Testis (tissue), 5 donors: ENCODE measurements at places on chromosomes 11 and 22.

GRCh38 chr22:33756508-33756949, 163.7 kb downstream of the LARGE1 start:
- no peak for DNase-seq

- no peak for DNase-seq
These were observed 1217.9 kb downstream of the LRRC4C start for GRCh38 chr11:40241524-40242051.

DNA sequence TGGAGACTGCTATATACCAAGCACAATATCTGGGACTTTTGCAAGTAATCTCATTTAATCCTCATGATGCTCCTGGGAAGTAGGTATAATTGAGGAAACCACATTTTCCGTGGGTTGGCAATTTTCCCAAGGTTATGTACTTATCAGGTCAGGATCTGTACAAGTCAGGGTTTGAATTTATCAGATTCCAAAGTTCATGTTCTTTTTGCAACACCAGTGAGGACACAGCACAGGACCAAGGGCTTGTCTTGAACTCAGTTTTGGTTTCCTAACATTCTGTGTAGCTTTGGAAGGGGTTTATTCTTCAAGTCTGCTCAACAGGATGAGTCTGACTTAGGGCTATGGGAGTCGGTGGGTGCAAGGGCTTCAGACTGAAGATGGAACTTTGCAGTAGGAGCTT, 30.4 kb downstream of the INSC start:
- DNase-seq: no peak

DNA sequence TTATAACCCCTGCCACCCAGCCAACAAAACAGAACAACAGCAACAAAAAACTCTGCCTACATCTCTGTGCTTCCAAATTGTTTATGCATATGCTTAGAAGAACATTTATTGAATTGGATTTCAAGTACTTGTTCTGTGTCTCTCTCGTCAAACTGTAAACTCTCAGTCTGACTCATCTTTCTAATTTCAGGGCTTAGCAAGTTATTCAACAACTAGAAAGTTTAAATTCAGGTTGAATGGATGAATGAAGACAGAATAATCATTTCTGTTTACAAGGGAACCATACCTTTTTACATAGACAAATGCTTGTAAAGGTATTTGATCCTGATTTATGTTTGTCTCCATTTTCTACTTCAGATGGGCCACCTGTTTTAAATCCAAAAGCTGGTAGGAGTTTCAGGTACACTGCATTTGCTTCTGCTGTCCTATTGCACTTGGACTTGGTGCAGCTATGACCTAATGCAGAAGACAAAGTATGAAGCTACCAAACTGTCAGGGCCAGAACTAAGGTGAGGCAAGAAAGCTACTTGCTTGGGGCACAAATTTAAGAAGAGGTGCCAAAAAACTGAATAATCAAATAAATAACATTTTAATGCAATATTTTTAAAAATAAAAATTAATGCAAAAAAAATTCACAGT, 1.6 kb upstream of the FBXO3 start:
- DNase-seq: no peak

DNA sequence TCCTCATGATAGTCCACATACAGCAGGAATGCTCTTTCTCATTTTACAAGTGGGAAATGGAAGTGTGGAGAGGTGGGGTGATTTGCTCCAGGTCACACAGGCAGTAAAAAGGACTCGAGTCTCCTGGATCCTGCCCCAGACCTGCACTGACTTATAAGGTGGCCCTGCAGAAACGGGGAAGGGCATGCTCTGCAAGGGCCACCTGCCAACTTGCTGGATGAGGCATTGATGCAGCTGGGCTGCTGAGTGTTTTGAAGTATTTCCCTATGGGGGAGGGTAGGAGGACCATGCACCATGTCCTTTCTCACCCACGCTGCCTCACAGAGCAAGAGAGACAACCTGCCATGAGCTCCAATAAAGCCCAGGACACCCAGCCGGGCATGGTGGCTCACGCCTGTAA, 36.9 kb downstream of the OR6Q1 start:
- DNase-seq: no peak

DNA sequence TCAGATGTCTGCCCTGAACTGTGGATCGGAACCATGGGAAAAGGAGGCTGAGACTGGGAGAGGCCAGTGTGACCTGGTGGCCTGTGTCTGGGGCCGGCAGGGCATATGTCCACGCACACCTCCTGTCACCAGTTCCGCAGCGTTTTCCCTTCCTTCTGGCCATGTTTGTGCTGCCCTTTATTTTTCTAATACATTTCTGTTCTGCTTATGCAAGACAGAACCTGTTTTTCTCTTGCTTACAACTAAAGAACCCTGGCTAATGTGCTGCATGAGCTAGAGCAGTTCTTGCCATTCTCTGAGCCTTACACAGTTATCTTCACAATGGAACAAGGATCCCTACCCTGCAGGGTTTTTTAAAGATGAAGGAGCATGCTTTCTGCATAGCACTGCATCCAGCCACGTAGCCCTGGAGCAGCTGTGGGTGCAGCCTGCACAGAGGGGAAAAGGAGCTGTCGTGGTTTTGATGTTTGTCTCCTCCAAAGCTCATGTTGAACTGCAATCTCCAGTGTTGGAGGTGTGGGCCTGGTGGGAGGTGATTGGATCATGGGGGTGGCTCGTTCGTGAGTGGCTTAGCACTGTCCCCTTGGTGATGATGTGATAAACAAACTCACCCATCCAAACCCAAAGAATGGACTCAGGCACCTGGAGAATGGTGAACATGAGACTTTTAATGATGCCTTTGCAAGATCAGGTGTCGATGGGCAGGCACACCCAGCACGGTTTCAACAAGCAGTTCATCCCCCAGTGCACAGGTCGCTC, 84.8 kb upstream of the SHANK2 start:
- no peak for DNase-seq

DNA sequence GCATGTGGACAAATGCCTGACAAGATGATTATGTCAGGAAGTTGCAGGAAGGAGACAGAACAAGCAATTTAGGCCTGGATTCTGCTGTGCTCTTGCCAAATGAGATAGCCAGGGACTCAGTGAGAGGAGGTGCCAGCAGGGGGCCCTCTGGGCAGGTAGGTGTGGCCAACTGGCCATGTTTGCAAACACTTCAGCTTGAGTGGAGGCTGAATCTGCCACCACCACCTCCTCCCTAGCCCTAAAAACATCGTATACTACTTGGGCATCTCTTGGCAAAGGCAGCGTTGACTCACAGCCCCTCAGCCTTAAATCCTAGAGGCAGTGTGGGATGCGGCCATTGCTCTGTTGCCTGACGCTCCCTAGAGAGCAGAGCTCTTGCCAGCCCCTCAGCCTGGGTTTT, 95.1 kb upstream of the PLET1 start:
- peak; percentile 59 for DNase-seq

GRCh38 chr11:124656774-124657630, 16.5 kb downstream of the SIAE start:
- DNase-seq: no peak

GRCh38 chr11:87361891-87362290, 324.2 kb downstream of the TMEM135 start:
- DNase-seq: no peak

DNA sequence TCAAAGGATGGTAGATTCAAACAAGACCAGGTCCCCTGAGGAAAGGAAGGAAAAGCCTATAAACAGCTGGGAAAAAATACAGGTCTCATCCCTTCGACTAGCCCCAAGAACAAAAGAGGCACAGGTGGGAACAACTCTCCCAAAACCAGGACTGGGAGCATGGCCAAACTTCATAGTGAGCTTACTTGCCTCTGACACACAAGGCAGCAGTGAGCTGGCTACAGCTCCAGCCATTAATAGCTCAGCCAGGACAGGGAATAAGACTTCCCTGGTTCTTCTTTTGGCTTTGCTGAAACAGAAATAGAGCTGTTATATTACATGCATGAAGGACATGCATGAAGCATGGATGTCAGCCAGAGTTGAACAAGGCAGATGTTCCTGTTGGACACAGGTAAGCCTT, at the start of gene OR10A2:
OR10A2 (plus strand) TSS at position 97 of the 400 bp plus-strand sequence. CDS start 6,698 bp downstream, outside the sequence.
- DNase-seq: no peak

GRCh38 chr11:41872426-41872825, 413.0 kb upstream of the LRRC4C start:
- no peak for DNase-seq

- peak; percentile 48 for DNase-seq
These were observed at the start of gene ENTHD1 for GRCh38 chr22:39893526-39893925. Gene ENTHD1 (minus strand): TSS chr22:39893760. CDS start chr22:39887748, 6,012 bp downstream.

- DNase-seq: no peak
These were observed 18.1 kb downstream of the JHY start for GRCh38 chr11:122900587-122901202.

GRCh38 chr22:18035751-18036150, 11.4 kb upstream of the MICAL3 start:
- DNase-seq: no peak

DNA sequence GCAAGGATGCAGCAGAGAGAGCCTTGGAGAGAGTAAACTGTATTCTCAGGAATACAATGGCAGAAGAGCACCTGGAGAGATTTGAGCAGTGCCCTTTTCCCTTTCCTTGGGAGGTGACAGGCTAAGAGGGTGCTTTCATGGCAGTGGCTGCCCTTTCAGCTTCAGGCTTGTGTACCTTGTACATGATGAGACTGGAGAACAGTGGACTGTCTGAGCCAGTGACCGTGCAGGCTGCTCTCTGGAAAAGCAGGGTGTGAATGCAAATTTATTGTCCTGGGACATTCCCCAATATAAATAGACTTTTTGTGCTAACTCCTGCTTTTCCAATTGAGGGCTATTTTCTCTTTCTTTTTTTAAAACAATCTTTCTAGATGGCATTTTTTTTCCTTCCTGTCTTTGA, 99.3 kb downstream of the TRIM44 start:
- no peak for DNase-seq

DNA sequence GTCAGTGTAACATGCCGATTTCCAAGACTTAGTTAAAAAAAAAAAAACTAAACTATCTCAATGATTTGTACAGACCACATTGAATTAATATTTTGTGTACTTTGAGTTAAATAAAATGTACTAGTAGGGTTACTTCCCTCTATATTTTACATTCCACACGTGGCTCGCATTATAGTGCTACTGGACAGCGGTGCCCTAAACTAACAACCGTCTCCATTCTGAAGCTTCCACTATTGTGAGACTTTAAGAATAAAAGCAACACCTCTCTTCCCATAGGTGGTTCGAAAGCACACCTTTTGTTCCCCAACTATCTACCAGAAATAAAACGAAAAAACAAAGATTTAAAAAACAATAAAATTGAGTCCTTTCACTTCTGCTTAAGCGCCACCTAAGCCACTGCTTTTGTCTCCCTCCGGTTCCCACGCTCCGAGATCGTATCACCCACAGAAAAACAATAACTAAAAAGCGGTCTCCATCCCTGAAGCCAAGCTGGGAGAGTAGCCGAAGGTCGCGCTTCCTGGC, 380 bp upstream of the TTC17 start:
- DNase-seq: no peak

GRCh38 chr11:83374311-83374710, 88.1 kb upstream of the CCDC90B start:
- no peak for DNase-seq

- DNase-seq: peak; percentile 81
These were observed 26.6 kb downstream of the EMID1 start for GRCh38 chr22:29231971-29232959.

DNA sequence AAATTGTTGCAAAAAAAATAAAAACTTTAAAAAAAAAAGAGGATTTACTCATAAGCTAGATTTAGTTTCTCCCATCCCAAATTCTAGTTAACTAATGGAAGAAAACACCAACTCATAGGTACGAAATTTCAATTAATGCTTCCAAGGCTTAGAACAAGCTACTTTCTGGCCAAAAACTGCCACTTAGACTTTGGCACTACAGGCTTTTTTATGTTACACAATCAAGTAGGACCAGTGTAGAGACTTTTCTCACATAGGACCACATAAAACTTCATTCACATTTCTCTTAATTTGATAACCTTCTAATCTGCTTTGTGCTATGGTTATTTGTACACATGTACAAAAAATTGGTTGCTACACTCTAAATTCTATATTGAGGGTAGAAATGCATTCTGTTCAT, 3.1 kb downstream of the ST13 start:
- no peak for DNase-seq

GRCh38 chr11:95991101-95991500, 67.2 kb upstream of the MTMR2 start:
- DNase-seq: no peak

GRCh38 chr11:95674657-95675358, 114.8 kb downstream of the FAM76B start:
- no peak for DNase-seq

GRCh38 chr11:12801976-12802375, 127.8 kb downstream of the TEAD1 start:
- DNase-seq: no peak

DNA sequence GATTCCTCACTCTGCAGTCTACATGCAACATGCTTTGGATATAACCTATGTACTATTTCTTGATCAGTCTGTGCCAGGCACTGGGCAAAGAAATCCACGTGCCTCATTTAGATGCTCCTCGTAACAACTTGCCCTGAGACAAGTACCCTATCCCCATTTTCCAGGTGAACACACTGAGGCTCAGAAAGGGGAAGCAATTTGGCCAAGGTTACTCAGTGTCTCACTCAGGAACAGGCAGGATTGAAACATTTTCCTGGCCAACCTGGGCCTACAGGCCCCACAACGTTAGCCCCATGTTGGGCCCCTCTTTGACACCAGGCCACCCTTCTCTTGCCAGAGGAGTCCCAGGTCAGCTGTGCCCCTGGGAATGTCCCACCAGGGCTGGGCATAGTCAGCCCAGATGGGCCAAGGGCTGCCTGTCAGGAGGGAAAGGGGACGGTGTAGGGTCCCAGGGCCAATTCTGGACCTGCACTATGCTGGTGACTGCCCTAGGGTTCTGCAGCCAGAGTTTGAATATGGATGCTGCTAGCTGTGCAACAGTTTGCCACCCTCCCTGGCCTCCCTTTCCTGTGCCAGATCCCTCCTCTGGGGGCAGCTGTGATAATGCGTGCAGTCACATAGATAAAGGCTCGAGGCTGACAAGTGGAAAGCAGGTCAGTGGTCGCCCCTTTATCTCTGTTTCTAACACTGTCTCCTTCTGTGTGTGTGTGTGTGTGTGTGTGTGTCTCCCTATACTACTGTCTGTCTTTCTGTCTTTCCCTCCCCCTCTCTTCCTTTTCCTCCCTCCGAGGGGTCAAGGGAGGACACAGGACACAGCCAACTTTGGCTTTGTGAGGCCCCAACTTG, 10.4 kb upstream of the EMID1 start:
- no peak for DNase-seq

- no peak for DNase-seq
These were observed 129.6 kb downstream of the CEP164 start for GRCh38 chr11:117457031-117457785.

GRCh38 chr11:70521475-70522308, 123.4 kb downstream of the CTTN start:
- no peak for DNase-seq

GRCh38 chr11:61652135-61652534, 28.1 kb upstream of the DAGLA start:
- DNase-seq: no peak
